ENCODE measurements at places on chromosomes 6 and 20. TPM values are rescaled to one million over a fixed set of nuclear protein-coding genes. Genes with fewer than 3 reads are reported as not detected.

DNA sequence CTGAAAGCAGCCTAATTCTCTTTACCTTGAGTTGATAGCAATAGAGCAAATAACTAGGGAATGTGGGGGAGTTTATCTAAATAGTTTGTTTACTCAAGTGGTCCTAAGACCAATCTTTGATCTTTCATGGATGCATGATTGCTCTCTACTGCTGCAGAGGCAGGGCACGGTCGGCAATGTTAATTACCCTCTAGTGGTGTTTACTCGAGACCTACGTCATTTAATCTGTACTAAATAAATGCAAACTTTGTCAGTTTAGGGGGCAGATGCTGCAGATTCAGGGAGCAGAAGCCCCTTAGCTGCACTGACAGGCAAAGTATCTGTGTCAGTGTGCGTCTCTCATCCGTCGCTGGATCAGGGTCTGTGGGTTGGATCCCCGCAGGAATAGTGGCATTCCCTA is 6.9 kb downstream of the RTN4IP1 start:
- DNase-seq = no peak

DNA sequence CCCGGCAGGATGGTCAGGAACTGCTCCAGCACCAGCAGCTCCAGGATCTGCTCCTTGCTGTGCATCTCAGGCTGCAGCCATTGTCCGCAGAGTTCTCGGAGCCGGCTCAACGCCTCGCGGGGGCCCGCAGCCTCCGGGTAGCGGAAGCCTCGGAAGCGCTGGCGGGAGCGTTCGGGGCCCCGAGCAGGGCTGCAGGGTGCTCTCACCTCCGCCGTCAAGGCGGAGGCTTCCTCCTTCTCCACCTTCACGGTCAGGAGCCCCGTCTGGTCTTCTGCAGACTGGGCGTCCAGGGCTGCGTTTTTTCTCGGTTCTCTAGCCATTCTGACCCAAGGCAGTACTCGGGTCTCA is 434 bp downstream of the ZKSCAN4 start:
- no peak for DNase-seq

DNA sequence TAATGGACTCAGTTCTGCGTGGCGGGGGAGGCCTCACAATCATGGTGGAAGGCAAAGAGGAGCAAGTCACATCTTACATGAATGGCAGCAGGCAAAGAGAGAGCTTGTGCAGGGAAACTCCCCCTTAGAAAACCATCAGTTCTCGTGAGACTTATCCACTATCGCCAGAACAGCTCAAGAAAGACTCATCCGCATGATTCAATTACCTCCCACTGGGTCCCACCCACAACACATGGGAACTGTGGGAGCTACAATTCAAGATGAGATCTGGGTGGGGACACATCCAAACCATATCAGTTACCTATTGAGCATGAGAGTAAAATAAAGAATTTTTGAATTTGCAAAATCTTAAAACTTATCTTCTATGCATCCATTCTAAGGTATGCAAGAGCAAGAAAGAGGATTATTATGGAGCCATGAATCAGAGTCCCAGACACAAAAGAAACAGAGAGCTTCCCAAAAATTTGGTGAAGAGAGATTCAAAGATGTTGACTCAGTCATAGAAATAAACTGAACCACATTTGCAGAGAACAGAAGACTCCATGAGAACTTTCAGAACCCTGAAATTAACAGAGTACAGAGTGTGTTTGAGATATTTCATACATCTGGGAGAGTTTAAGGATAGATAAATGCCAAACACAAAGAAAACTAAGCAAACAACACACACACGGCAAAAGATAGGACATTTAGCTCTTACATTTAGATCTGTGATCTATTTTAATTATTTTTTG is 17.1 kb upstream of the MOXD1 start:
- DNase-seq = no peak

DNA sequence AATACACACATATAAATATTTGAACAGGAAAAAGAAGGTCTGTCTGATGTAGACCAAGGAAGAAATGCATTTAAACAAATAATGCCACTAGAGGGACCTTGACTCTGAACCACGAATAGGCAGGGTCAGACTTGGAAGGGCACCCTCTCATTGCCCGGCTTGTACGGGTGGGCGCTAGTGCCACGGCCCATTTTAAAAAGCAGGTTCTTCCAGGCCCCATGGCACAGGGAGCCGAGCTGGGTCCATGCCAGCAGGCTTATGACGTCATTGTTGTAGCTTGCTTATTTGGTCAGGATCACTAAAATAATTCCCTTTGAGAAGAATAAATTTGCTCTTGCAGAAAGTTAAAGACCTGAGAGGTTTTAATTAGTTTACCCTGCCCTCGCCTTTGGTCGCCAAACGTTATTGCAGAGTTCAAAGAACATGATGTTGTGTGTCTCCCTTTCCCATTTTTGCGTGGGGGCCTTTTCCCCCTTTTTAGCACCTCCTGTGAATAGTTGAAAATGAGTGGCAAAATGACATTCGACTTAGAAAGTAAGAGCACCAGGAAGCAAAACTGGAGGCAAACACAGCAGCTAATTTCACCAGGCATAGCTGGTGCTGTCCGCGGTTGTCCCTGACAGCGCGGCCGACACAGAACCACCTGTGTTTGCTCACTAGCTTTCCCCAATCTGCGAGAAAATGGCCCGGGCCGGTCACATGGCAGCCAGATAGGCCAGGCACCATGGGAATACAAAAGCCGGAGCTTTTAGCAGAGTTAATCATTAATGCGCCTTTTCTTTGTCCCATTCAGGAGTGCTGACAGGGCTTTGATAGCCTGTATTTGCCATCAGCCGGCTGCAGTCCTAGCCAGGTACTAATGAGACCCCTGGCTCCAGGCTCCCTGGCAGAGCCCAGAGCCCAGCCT is 93.8 kb downstream of the FOXA2 start:
- DNase-seq = no peak

GRCh38 chr6:12717356-12717755 is 789 bp downstream of the PHACTR1 start:
- no peak for DNase-seq

- no peak for DNase-seq
Measured at GRCh38 chr6:89172131-89172530, 26.3 kb downstream of the PM20D2 start.

GRCh38 chr6:56649053-56649769 is 6.5 kb upstream of the DST start:
- DNase-seq = no peak

DNA sequence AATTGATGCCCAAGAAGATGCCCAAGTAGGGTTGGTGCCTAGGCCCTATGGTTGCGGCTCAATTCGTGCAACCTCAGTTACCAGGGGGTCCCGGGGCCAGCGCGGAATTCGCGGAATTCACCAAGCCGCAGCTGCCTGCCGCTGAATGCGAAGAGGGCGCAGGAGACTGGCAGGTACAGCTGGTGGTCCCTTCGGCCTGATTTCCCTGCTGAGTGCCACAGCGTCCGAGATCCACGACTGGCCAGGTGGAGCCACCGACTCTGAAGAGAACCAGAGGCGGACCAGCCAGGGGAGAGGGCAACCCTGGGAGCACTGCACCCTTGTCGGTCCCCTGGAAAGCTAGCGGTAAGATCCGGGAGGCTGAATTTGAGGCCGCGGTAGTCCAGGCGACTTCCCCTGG is 6.8 kb upstream of the TFAP2D start:
- no peak for DNase-seq

DNA sequence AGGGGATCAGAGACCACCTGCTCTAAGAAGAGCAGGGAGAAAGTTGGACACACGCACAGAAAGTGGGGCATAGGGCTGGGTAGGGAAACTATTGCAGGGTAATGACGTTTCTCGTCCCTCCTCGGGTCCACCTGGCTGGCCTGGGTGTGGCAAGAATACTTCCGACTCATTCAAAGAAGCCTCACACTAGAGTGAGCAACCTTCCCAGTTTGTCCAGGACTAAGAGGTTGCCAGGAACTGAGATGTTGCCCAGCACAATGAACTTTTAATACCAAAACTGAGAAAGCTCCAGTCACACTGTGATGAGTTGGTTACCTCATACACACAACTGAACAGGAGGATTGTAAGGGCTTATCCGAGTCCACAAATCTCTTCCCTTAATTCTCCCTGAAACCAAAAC is 74.5 kb upstream of the ADGRF1 start:
- no peak for DNase-seq

- no peak for DNase-seq
Measured at GRCh38 chr6:118012944-118013343, 105.9 kb downstream of the SLC35F1 start.

- no peak for DNase-seq
Measured at GRCh38 chr6:154916857-154917256, 78.3 kb upstream of the TIAM2 start.

DNA sequence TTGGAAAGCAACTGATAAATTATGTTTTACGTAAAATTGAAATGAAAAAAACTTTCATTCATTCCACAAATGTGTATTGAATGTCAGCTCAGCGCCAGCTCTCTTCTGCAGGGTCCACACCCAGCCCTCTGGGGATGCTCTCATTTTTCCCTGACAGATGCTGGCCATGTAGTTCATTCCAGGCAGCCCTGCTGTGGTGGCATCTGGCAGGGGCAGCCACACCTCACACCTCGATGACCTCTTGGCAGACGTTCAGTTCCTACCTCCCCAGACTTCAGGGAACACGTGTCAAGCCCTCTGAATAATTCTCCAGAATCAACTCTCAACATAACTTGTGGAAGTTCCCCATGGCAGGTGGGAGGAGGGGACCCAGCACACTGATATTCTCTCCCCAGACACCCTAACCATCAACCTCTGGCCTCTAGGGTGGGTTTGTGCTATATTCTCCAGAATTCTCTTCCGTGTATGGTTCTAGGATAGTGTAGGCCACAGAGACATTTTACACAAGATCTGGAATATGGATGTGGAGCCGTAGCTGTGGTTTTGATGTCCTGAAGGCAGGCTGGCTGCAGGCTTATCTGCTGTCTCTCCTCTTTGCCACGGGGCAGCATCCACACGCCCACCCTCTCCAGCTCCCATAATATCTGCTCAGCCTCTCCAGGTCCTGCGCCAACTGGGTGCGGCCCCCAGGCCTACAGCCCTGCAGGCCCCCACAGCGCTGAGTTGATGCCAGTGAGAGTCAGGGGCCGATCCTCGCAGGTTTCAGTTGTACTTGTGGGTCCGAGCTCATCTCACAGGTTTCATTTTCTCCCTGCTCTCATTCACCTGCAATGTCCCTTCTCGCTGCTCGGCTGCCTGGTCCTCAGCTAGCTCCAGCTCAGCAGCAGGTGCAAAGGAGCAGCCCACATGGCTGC is 175.8 kb upstream of the ARID1B start:
- DNase-seq = no peak

DNA sequence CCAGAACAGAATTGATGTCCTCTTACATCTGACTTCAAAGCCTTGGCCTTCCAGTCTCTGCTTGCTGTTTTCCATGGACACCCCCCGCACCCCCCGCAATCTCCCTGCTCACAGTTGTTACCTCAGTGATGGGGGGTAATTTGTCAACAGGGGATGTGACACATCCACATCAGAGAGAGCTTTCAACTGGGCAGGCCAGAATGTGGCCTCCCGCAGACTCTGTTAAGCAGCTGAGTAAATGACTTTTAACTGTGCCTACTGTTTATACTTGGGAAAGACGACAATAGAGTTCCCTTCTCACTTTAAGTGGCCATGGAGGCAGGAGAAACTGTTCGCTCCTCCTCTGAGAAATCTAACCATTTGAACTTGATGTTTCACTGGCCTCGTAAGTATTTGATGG is 51.0 kb downstream of the TXNDC5 start:
- no peak for DNase-seq

DNA sequence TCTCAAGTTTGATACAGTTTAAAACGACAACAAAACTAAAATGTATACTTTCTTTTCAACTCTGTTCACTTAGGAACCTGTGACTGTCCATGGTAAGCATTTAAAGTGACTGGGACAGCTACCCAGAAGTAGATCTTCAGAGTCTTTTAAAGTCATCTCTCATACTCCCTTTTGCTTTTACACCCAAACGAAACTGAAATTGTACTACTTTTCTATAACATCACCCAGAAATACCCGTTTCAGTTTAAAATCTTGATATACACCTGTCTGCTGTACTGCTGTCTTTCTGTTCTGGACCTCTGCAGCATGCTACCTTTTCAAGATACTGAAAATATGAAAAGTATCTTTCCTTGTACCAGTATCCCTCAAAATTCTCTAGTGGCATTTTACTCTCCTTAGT is 170.4 kb upstream of the THEMIS start:
- no peak for DNase-seq

GRCh38 chr20:32652739-32653526 is 20.8 kb downstream of the C20orf203 start:
- peak; percentile 90 for DNase-seq

- no peak for DNase-seq
Measured at GRCh38 chr6:131685266-131685780, 15.9 kb downstream of the OR2A4 start.

- DNase-seq = peak; percentile 62
Measured at GRCh38 chr20:36467076-36467999, 74.0 kb upstream of the MYL9 start.

DNA sequence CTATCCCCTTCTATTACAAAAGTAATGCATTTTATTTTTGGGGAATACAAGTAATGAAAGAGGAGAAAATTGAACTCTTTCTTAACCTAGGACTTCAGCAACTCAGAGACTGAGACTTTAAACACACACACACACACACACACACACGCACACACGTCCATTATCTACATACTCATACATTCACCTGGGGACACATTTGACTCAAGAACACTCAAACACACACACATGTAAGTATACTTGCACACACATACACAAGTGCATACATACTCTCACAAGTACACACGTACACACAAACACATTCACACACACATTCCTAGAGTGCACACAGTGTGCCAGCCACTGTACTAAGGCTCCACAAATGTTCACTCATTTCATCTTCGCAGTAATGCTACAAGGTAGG is 2.1 kb upstream of the R3HDML start:
- DNase-seq = no peak

- no peak for DNase-seq
Measured at GRCh38 chr6:101435038-101435437, 41.5 kb downstream of the GRIK2 start.

- DNase-seq = no peak
Measured at GRCh38 chr6:156634951-156635371, 142.2 kb upstream of the ARID1B start.

DNA sequence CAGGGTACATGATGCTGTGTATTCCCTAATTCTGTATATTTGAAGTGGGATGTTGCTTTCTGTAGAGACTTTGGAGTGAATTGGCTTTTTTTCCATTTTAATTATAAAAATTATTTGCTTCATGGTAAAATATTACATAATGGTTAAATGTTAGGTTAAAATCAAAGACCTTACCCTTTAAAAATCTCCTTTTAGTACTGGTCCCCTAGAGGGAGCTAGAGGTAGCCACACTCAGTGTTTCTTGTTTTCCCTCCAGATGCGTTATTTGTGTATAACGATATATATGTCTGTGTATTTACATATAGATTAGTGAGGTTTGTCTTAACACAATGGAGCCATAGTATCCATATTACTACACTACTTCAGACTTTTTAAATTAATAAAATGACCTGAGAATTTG is 146.7 kb downstream of the PLCB4 start:
- no peak for DNase-seq

DNA sequence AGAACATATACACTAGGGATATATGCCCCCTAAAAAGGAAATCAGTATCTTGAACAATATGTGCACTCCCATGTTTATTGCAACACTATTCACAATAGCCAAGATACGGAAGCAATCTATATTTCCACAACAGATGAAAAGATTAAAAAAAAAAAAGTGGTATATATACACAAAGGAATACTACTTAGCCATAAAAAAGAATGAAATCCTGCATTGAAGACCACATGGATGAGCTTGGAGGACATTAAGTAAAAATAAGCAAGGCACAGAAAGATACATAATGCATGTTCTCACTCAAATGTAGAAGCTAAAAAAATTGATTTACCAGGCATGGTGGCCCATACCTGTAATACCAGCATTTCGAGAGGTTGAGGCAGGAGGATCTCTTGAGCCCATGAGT is 4.6 kb downstream of the GOPC start:
- no peak for DNase-seq

Gene C20orf141
- total RNA-seq = not detected

Gene ID4
- total RNA-seq = 32.5 TPM

Gene AVP
- total RNA-seq = not detected

All from ureter (tissue), 1 donor.